Stimulated activated CD4-positive, alpha-beta T cell treated with anti-CD3 and anti-CD28 coated beads, Interleukin-12 subunit alpha, Interleukin-12 subunit beta, amount 100 ng/mL, for 24 hours (primary cell): ENCODE measurements at places on chromosomes 6 and 20.

DNA sequence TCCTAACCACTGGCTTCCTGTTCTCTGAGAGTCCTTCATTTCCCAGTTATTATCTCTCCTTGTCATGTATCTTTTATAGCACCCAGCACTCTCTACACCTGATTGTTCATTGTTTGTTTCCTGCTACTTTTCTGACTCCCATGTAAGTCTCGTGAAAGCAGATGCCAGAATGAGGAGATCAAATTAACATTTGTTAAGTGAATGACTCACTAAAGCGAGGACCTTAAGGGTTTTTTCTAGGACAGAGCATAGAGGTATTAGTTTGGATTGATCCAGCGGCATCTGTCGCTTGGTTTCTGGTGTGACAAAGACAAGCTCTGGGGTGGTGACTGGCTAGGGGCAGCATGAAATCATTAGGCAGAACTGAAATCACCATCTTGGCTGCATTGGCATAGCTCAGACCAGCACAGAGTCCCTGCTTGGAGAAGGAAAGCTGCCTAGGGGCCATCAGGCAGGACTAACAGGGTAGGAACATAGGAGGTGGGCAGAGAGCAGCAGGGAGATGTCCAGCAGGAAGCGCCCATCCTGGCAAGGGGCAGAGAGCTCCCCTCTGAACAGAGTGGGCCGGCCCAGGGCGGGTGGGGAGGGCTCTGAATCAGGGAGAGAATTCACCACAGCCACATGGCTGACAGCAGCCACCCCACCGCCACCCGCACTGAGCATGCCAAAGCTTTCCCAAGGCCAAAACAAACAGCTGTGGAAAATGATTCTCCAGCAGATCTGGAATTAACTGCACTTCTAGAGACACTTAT lies 97.1 kb upstream of the CEP85L start:
- DNase-seq = no peak

DNA sequence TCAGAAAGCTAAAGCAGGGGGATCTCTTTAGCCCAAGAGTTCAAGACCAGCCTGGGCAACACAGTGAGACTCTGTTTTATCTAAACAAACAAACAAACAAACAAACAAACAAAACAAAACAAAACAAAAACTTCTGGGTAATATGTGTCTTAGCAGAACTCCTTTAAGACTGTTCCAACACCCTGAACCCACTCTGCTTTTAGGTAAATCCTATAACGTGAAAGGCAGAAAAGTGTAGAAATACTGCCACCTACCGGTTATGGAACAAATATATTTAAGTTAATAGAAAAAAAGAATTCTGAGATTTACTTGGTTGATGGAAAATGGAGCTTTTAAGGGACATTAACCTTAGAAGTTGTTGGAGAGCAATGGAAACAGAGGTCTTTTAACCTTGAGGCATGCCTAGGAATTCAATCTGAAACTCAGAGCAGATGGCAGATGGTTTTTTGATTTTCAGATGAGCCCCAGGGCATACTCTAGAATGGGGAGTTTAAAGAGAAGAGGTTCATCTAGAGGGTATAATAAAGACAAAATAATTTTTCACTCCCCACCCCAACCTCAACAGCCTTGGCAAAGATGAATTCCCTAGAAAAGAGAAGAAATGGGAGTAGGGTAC lies 38.5 kb downstream of the SOD2 start:
- DNase-seq = no peak

- DNase-seq = no peak
These were observed 379.0 kb downstream of the PHF3 start for GRCh38 chr6:64014595-64014994.

GRCh38 chr6:82612475-82613039 lies 248.9 kb downstream of the TPBG start:
- no peak for DNase-seq

DNA sequence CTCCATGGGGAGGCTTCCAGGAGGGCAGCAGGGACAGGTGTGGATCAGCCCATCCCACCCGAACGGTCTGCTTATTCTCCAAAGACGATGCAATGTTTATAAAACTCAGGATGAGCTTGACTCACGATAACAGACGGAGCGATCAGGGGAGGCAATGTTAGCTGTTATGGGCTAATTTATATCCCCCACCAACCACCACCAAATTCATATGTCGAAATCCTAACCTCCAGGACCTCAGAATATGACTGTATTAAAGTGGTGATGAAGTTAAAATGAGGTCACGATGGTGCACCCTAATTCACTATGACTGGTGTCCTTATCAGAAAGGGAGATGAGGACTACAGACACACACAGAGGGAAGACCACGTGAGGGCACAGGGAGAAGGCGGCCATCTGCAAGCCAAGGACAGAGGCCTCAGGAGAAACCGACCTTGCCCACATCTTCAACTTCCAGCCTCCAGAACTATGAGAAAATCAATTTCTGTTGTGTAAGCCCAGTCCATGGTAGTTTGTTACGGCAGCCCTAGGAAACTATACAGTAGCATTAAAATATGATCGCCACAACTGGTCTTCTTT lies 7.0 kb downstream of the ADTRP start:
- DNase-seq = no peak

DNA sequence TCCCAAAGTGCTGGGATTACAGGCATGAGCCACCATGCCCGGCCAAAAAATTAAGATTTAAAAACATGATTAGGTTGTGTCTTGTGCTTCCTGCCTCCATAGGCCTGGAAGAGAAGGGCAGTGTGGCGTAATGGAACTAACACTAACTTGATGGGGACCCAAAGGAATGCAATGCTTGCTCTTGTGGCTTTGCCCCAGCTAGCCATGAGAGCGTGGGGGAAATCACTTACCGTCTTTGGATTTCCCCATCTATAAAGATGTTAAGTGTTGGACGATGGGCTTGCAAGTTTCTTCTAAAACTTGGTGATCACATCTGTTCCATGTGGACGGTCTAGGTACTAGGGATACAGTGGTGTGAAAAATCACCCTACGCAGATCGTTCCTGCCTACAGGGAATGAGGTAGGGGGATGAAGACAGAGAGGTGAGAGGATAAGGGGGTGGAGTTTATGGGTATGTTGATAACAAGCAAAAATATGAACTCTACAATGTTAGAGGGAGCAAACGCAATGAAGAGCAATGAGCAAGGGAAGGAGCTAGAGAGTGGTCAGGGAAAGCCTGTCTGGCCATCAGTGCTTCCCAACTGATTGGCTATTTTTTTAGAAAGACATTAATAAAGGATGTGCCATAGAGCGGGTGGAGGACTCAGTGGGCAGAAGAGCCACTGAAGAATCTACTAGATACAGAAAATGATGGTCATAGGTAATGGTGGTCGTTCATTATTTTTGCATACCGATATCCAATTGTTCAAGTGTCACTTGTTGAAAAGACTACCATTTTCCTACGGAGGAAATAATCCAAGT lies 165.2 kb downstream of the BCAS1 start:
- no peak for DNase-seq

DNA sequence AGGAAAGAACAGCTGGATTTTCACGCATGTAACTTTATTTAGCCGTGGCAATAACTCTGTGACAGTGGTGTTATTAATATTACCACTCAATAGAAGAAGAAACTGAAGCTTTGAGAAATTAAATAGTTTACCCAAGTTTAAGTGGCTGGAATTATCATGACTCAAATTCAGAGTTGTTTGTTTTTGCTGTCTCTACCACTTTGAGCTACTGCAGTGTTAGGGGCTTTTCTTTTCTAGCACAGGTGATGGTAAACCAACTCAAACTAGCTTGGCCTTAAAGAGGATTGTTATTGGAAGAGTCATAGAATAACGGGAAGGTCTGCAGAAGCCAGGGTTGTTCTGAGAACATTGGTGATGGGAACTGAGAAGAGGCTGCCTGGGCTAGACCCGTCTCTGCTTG lies 66.0 kb upstream of the PREP start:
- DNase-seq = no peak

DNA sequence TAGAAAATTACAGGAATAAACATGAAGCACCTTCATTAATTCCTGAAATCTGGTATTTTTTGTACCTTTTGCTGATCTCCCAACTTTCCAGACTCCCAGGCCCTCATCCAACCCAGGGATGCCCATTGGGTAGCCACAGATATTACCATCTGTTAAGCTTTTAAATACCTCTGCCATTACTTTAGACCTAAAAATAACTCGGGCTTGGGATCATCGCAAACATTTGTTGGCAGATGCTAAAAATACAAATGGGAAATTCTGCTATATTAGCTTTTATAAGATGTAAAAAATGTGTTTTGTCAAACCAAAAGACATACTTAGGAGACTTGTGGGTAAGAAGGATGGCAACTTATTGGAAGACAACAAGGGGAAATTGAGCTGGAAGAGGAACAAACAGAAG lies 376.1 kb downstream of the CENPW start:
- no peak for DNase-seq

GRCh38 chr20:3686867-3687321 lies 5.1 kb upstream of the ADAM33 start:
- no peak for DNase-seq

DNA sequence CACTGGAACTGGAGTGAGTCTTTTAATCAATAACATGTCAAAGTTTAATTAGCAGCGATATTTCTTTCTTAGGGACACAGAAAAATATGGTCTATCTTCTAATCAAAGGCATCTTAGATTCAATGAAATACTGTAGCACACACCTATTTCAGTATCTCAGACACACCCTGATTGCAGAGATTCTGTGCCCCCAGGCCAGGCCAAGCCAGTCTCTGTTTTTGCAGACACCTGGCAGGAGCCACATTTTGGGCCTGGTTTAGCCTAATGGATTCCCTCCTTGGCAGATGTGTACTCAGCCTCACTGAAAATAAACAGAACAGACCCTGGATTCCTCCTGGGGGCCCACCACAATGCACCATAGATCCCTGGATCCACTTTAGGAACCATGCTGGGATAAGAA lies 74.8 kb downstream of the LRFN2 start:
- no peak for DNase-seq

DNA sequence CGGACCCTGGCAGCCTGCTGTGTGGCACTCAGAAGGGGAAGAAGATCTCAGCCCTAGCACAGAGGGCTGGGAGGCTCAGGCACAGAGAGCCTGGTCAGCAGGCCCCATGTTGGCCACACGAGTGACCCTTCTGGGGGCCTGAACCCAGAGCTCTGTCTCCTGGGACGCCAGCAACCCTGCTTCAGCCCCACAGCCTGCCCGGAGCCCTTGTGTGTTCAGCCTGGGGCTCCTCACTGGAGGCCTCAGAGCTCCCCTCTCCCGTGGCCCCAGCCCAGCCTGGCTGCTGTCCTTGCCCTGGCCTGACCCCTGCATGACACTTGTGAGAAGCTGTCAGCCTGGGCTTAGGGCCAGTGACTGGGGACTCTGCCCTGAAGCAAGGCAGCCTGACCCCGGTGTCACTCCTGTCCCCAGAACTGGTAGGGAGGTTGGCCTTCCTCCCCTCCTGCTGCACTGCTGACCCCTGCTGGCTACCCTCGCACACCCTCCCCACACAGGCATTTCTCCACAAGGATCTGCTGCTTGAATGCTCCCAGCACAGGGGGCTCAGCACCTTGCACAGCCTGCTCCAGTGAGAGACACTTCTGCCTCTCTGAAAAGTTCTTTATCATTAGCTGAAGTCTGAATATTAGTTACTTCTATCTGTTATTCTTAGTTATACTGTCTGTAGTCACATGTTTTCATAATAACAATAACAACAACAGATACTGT lies 15.4 kb upstream of the IP6K3 start:
- DNase-seq = no peak

GRCh38 chr6:12343440-12344162 lies 53.4 kb downstream of the EDN1 start:
- no peak for DNase-seq

DNA sequence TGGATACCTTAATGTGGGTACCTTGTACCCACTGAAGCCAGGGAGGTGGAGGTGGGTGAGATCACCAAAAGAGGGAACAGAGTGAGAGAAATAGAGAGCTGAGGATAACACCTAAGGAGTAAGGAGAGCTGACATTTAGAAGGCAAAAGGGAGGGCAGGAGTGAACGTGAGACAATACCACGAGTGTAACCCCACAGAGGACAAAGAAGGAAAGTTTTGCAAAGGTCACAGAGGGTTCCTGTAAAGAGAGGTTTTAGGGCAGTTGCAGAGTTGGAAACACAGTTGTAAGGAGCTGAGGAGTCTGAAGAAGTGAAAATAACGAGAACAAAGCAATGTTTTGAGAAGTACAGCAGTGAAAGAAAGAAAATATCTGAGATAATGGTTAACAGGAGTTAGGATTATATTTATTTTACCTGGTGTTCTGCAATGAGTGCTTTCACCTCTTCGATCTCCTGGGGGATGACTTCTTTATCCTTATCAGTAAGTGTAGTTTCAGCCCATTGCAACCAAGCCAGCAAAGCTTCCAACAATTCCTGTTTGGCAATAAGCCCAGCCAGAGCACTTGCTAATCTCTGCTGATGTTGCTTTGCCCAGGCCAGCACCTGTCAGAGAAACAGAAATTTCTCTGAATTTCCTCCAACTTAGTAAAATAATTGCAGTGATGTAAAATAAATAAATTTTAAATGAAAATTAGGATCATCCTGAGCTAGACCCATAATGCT lies 166.8 kb downstream of the DST start:
- no peak for DNase-seq

- no peak for DNase-seq
These were observed 40.1 kb downstream of the SLC24A3 start for GRCh38 chr20:19252451-19253120.

GRCh38 chr6:132443206-132443605 lies 41.9 kb upstream of the MOXD1 start:
- no peak for DNase-seq

DNA sequence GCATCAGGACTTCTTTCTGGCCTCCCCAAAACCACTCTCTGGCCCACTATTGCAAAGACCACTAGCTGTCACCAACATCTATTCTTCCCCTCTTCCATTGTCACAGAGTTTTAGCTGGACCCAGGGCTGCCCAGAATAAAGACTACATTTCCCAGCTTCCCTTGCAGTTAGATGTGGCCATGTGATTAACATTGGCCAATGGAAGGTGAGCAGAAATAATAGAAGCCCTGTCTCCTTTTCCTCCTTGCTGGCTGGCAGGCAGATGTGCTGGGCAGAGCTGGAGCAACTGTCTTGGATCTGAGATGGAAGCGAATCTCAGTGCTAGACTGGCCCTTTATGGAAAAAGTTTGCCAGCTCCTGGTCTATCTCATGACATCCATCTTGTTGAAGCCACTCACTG lies 97.0 kb downstream of the KCNB1 start:
- DNase-seq = no peak

DNA sequence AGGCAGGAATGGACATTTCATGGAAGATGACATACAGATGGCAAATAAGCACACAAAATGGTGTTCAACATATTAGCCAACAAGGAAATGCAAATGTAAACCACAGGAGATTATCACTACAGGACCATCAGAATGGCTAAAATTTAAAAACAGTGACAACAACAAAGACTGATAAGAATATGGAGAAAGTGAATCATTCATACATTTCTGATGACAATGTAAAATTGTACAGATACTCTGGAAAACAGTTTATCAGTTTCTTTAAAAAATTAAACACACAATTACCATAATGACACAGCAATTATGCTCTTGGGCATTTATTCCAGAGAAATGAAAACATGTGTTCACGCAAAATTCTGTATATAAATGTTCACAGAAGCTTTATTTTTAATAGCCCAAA lies 105.8 kb upstream of the RUNX2 start:
- no peak for DNase-seq
